Renal pelvis (tissue), 12 donors: ENCODE measurements at places on chromosomes 3 and 15. TPM values are rescaled to one million over a fixed set of nuclear protein-coding genes. Genes with fewer than 3 reads are reported as not detected.

Gene CMTM6
- 67.1 TPM for polyA plus RNA-seq

Gene GOLGA6B
- polyA plus RNA-seq, result 0.17 TPM

GRCh38 chr3:15926871-15927270 is 129.1 kb upstream of the ANKRD28 start:
- no peak for DNase-seq

- DNase-seq, result no peak
Observed at GRCh38 chr15:98440917-98441316, 207.4 kb upstream of the IGF1R start.

- no peak for DNase-seq
Observed at GRCh38 chr15:27686369-27686768, 412.7 kb downstream of the OCA2 start.

DNA sequence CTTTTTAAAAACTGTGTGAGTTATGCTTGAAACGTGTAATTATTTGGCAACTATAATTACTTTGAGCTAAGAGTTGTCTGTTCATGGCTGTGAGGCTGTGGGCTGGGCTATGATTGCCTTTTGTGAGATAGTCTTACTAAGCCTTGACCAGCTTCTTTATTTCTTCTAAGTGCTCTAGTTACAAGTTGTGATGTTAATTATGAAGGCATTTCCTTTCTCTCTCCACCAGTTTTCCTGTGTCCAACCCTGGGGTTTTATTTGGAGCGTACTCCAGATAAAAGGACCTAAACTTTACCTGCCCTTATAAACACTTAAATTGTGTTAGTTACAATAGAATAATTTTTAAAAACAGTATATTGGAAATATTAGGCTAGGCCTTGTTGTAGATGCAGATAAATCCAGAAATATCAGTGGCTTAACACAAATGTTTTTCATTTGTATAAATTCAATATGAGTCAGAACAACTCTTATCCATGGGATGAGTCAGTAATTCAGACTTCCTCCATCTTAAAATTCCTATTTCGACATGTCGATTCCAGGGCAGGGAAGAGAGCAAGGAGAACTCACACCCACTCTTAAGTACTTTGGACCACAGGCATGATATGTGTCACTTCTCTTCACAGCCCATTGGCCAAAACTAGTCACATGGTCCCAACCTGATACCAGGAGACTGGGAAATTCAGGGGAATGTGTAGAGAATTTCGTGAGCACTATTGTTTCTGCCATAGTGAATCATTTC is 17.0 kb downstream of the TMEM62 start:
- no peak for DNase-seq

GRCh38 chr3:5583920-5584319 is 396.4 kb downstream of the EDEM1 start:
- DNase-seq, result no peak

DNA sequence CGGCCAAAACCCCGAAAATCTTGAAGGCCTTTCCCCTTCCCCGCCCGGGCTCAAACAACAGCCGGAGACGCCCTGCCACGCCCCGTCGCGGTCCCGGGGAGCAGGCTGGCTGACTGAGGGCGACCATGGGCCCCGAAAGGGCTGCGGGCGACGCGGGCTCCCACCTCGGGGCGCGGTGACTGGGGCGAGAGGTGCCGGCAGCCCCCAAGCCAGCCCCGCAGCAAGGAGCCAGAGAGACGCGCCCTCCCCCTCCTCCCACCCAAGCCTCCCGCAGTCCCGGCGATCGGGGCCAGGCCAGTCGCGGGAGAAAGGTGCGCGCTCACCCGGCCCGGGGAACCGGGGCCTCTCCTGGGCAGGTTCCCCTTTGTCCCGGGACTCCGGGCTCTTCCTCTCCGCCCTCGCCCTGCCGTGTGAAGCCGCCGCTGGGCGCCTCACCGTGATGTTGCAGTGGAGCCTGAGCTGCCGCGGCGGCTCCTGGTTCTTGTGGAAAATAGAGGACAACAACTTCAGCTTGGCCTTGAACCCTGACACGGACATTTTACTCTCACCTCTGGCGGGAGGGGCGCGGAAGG is 30.6 kb upstream of the ZSCAN2 start:
- peak; percentile 14 for DNase-seq

GRCh38 chr3:46742992-46743585 is 25.4 kb upstream of the PRSS50 start:
- peak; percentile 8 for DNase-seq

DNA sequence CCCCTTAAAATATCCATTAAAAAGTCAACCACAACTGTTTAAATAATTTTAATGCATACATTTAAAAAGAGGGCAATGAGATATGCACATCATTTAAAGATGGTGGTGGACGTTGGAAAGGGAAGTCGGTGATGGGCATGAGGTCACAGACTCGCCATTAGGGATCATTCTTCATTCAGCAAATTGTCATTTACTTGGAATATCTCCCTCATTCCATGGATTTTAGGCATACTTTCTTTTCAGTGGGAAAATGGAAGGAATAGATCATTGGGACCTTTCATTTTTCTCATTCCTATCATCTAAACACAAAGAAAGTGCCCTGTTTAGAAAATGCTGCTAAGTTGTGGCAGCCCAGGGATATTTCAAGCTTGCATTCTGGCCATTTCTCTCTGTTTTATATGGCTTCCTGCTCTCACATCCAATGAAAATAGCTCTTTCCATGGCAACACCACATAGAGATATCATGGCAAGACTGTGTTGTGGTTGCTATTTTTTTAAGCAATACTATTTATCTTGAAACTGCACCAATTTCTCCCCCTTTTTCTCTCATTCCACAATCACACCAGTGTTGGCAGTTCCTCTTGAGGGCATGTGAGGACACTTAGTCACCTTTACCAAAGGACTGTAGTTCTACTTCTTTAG is 40.7 kb upstream of the LMCD1 start:
- no peak for DNase-seq

- DNase-seq, result no peak
Observed at GRCh38 chr3:149384911-149385321, 7.5 kb upstream of the TM4SF1 start.
